Coronary artery (tissue), 2 donors: ENCODE measurements at places on chromosomes 7 and 10.

- DNase-seq = no peak
Measured at GRCh38 chr7:116872026-116872425, 9.6 kb downstream of the CAPZA2 start.

- no peak for DNase-seq
Measured at GRCh38 chr7:132035517-132036362, 479.3 kb upstream of the PODXL start.

- no peak for DNase-seq
Measured at GRCh38 chr10:5905854-5906507, 15.9 kb downstream of the FBH1 start.

- no peak for DNase-seq
Measured at GRCh38 chr10:86650151-86650550, 4.2 kb upstream of the OPN4 start.

- DNase-seq = no peak
Measured at GRCh38 chr10:16863766-16864165, 46.5 kb upstream of the RSU1 start.

GRCh38 chr10:79438021-79438698 is 7.3 kb downstream of the ZCCHC24 start:
- DNase-seq = peak; percentile 67

DNA sequence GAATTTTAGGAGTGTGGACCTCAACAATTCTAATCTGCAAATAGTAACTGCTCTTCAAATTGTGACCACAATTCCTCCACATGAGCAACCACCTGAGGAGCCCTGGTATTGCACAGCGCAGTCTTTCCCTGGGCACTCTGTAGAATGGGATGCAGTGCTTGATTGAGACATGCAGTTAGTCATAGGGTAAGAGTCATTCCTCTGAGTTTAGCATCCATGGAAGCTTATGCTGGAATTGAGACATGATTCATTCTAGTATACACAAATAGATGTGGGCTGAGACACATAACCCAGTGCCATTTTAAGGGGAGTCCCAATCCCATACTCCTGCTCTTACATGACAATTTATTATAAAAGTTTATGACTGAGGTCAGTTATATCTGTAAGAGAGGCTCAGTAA is 582.3 kb upstream of the CNTNAP2 start:
- no peak for DNase-seq

GRCh38 chr10:119652361-119652730 is 1.2 kb downstream of the BAG3 start:
- DNase-seq = no peak

DNA sequence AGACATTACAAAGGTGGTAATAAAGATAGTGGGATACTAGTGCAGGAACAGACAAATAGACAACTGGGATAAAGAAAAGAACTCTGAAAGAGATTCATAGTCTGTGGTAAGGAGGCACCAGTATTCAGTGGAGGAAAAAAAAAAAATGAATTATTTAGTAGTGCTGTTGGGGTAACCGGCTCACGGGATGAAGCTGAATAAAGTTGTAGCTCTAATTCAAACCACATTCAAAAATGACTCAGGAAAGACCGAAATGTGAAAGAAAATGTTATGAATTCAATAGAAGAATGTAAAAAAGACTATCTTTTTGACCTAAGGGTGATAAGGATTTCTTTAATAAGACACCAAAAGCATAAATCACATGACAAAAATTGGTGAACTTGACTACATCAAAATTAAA is 83.1 kb upstream of the HABP2 start:
- DNase-seq = no peak

GRCh38 chr7:46386428-46387399 is 465.6 kb upstream of the IGFBP3 start:
- DNase-seq = no peak

GRCh38 chr7:103297837-103298179 is 573 bp downstream of the PMPCB start:
- no peak for DNase-seq

- DNase-seq = no peak
Measured at GRCh38 chr7:141663081-141663849, 38.7 kb downstream of the DENND11 start.

DNA sequence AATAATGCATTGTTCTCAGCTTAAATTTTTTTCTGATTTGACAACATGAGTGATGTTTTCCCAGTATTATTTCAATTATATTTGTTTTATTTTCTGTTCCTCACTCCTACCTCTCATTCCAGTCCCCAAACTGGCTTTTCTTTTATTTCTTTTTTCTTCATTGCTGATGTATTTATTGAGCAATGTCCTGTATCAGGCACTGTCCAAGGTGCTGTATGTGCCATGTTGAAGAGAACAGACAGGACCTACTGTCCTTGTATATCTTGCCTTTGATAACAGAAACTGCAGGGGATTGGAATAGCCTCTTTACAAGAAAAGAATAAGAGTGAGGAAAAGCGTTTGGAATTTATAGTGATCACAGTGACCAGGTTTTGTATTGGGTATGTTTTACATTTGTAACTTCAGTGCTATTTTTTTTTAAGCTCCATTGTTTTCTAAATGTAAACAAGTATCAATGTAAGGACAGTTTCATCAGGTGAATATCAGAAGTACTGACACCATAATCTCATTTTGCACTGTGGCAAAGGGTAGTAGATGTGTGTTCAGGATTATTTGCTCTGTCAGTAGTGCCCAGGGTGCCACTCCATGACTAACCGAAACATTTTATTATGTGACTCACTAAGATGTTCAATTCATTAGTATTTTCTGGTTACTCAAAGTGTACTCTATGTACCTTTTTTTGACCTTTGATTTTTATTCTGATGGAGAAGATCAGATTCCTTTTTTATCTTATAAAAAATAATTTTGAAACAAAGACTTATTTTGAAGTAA is 15.6 kb upstream of the CLDN12 start:
- DNase-seq = no peak

- no peak for DNase-seq
Measured at GRCh38 chr10:88652616-88653015, 11.6 kb upstream of the LIPF start.

DNA sequence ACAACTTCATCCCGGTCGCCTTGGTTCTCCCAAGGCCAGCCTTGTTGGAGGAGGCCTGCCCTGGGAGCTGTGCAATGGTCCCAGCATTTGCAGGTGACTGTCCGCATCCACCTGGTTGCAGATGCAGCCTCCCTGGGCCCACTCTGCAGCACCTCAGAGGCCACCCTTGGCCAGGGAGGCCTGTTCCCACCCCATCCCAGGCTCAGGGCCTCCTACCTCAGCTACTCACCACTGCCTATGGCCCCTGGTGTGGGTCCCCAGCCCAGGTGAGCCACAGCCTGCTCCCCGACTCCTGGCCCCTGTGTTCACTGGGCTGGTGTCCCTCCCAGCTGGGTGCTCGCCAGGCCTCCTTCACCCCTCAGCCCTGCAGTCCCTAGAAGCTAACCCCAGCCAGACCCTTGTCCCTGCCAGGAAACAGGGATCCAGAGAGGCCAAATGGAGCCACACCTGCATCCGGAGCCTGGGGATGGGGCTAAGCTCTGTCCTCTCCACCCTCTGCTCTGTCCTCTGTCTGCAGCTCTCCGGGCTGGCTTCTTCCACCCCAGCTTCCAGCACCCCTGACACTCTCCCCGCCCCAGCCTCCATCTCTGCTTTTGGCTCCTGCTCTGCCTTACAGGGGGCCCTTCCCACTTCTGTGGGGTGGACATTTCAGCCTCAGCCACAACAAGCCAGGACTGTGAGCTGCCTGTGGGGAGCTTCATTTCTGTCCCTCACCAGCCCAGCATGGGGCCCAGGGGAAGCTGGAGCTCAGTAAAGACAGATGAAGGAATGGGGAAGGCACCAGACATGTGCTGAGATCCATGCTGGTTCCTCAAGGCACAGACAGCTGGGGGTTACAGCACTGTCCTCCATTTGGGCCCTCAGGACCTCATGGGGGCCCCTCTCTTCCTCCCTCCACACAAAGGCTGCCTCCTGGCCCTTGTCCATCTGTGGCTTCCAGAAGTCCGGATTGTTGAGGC is 35.6 kb upstream of the ANTXRL start:
- DNase-seq = peak; percentile 49

DNA sequence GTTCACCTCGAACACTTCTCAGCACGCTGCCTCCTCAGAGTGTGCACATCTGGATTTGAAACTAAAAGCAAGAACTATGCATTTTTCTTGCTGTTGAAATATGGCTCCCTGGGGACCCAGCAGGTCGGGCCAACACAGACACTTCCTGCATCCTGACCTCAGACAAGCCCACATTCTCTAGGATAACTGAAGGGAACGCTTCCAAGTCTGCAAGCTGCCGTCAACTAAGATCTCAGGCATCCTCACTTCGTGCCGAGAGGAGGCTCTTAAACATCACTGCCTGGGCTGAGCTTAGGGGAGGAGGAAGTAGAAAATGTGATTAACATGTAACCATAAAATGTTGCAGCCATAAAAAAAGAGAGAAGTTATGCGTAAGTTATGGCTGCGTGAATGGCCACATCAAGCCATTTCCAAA is 65.5 kb downstream of the PYROXD2 start:
- peak; percentile 77 for DNase-seq

- DNase-seq = no peak
Measured at GRCh38 chr10:102113956-102114857, 6.0 kb downstream of the LDB1 start.

DNA sequence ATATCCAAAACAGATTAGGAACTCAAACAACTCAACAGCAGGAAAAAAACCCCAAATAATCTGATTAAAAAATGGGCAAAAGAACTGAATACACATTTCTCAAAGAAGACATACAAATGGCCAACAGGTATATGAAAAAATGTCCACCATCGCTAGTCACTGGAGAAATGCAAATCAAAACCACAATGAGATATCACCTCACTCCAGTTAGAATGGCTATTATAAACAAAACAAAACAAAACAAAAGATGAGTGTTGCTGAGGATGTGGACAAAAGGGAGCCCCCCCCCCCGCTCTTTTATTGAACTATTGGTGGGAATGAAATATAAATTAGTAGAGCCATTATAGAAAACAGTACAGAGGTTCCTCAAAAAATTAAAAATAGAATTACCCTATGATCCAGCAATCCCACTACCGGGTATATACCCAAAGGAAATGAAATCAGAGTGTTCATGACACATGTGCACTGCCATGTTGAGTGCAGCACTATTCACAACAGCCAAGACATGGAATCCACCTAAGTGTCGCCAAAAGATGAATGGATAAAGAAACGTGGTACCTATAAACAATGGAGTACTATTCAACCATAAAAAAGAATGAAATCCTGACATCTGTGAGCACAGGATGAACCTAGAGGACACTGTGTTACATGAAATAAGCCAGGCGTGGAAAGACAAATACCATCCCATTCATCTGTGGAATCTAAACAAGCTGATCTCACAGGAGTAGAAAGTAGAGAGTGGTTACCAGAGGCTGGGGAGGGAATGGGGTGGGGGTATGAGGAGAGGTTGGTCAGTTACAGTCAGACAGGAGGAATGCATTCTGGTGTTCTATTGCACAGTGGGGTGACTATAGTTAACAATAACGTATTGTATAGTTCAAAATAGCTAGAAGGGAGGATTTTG is 78.1 kb upstream of the RHEB start:
- DNase-seq = peak; percentile 9

DNA sequence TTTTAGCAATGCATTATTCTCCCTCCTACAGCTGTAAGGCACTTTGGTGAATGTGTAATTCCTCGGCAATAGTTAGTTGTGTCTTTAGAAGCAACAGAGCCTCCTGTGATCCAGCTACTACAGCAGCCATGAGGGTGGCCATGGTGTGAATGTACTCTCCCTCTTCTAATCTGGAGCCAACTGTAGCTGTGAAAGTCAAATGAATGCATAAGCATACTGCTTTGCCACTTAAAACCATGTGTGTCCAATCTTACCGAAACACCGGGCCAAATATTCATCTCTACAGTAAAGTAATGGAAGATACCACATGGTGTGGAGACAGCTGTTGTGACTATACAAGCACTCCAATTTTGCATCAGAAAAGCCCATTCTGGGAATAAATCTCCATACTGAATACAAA is 195.0 kb downstream of the DNAJC1 start:
- no peak for DNase-seq

DNA sequence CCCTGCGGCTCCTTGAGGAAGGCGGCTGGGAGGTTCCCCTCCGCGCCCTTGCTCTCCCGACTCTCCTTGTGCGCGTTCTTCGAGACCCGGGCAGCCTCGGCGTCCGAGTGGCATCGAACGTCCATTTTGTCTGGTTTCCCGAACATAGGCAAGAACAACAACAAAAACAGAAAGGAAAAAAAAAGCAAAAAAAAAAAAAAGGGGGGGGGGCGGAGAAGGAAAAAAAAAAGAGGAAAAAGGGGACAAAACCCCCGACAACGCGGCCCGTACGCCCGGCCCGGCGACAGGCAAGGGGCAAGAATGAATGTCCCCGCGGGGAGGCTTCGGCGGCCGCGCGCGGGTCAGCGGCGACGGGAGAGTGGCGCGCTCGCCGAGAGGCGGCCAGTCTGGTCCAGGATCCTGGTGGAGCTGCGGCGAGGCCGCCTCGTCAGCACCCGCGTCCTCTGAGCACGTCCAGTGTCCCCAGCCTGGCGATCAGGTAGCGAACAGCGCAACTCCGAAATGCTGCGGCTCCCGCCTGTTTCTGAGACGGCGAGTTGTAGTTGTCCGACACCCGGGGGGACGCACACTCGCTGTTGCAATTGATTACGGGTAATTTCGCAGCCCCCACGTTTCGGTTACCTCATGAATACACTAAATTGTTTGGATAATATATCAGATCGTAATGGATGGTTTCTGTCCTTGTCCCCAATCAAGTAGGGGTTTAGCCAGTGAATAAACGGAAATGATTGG is at the start of gene VAX1:
TSS of gene VAX1 (minus strand) at position 360 of the 732 bp plus-strand sequence. CDS start at position 146, 214 bp downstream.
- DNase-seq = no peak

- DNase-seq = no peak
Measured at GRCh38 chr7:138158739-138159528, 82.7 kb downstream of the AKR1D1 start.

- no peak for DNase-seq
Measured at GRCh38 chr10:124594240-124594639, 132.6 kb downstream of the LHPP start.

GRCh38 chr10:67385566-67385965 is 310.4 kb downstream of the CTNNA3 start:
- no peak for DNase-seq

DNA sequence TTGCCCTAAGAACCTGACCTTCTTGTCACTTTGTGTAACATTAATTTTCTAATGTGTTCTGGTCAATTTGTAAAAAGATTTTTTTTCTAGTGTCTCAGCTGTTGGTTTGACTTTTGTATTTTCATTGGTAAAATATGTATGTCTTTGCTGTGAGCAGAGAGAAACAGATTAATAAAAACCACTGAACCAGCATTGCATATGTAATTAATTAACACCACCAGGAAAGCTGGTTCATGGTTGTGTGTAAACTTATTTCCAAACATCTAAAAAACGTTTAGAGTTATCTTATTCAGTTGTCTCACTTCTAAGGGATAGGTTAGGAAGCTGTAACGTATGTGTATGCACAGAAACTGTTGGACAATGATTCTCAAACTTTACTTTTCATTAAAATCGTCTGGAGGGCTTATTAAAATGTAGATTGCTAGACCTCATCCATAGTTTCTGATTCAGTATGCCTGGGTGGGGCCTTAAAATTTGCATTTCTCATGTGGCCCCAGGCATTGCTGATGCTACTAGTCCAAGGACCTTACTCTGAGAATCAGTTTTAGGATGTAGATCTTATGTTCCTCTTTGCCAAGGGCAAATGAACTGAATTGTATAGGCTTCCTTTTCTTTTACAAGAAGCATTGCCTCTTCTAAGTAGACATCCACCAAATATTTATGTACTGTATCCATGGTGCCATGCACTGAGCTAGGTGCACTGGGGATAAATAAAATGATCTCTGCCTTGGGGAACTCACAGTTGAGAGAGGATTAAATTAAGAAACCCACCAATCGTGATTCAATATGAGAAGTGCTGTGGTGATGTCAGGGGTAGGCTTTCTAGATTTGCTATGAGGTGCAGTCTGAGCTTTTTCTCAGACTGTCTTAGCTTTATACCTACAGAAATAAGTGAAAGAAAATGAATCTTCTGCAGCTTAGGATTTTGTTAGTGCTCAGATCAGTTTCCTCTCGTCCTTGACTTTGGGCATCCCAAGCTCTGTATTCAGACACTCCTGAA is 98.7 kb downstream of the AUTS2 start:
- DNase-seq = no peak
